Calu3 (cell line): ENCODE measurements at places on chromosomes 6 and 20. TPM values are rescaled to one million over a fixed set of nuclear protein-coding genes. Genes with fewer than 3 reads are reported as not detected.

- H3K27ac ChIP-seq: no peak overlapping the region
- no peaks in the 10 kb centered on the region for H3K27me3 ChIP-seq
- DNase-seq: no peak
- H3K36me3 ChIP-seq: peaks cover 9% of the 10 kb centered on the region
Observed at GRCh38 chr6:136987526-136987925, 57.2 kb downstream of the IL20RA start.

DNA sequence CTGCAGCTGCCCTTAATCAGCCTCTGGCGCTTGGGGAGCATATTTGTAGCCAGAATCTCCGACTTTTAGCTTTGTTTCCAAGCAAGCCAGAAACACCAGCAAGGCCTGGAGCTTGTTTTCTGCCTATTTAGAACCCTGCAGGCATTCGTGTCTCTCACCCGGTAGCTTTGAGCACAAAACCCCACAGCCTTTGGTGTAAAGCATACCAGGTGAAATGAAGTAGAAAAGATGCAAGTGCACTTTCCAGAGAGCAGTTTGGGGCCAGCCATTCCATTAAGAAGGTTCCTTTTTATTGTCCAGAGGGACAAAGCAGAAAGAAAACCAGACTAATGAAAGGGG is 736 bp downstream of the FAM217B start:
- H3K27ac ChIP-seq: peak overlapping the region; percentile 95
- DNase-seq: no peak
- H3K27me3 ChIP-seq: no peaks in the 10 kb centered on the region

- no peaks in the 10 kb centered on the region for H3K36me3 ChIP-seq
- peaks cover 16% of the 10 kb centered on the region for H3K4me1 ChIP-seq
- H3K4me3 ChIP-seq: no peak overlapping the region
- no peak for DNase-seq
Observed at GRCh38 chr20:10357974-10358373, 76.0 kb downstream of the MKKS start.

DNA sequence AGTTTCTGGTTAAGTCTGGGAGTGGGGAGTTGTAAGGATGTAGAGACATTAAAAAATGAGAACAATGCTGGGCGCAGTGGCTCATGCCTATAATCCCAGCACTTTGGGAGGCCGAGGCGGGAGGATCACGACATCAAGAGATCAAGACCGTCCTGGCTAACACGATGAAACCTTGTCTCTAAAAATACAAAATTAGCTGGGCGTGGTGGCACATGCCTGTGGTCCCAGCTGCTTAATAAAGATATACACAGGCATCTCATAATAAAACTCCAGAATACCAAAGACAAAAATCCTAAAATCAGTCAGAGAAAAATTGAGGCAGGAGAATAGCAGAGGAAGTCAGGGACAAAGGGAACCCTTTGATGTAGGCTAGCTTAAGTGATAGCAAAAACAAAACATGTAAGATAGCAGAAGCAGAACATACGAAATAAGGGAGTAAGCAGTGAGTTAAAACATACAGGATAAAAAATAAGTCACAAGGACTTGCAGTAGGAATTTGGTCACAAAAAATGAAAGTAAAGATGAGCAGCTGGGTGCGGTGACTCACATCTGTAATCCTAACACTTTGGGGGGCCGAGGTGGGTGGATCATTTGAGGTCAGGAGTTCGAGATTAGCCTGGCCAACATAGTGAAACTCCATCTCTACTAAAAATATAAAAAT is 23.6 kb downstream of the DDX43 start:
- no peaks in the 10 kb centered on the region for H3K4me1 ChIP-seq
- no peak for DNase-seq
- no peaks in the 10 kb centered on the region for H3K27me3 ChIP-seq

- H3K4me1 ChIP-seq: no peaks in the 10 kb centered on the region
- H3K27ac ChIP-seq: no peak overlapping the region
- H3K4me3 ChIP-seq: no peak overlapping the region
- DNase-seq: no peak
- H3K27me3 ChIP-seq: peaks cover 34% of the 10 kb centered on the region
Observed at GRCh38 chr6:39082310-39082709, 32.7 kb downstream of the SAYSD1 start.

GRCh38 chr6:132418235-132418965 is 17.1 kb upstream of the MOXD1 start:
- no peaks in the 10 kb centered on the region for H3K27me3 ChIP-seq
- H3K36me3 ChIP-seq: no peaks in the 10 kb centered on the region
- no peak overlapping the region for H3K4me3 ChIP-seq
- no peak for DNase-seq
- H3K4me1 ChIP-seq: peaks cover 12% of the 10 kb centered on the region
- H3K27ac ChIP-seq: no peak overlapping the region

GRCh38 chr20:34834459-34834893 is 9.0 kb upstream of the NCOA6 start:
- peak overlapping the region; percentile 47 for H3K4me3 ChIP-seq
- no peak overlapping the region for H3K27ac ChIP-seq
- no peak for DNase-seq
- H3K27me3 ChIP-seq: peaks cover 44% of the 10 kb centered on the region
- no peaks in the 10 kb centered on the region for H3K36me3 ChIP-seq
- H3K4me1 ChIP-seq: no peaks in the 10 kb centered on the region

DNA sequence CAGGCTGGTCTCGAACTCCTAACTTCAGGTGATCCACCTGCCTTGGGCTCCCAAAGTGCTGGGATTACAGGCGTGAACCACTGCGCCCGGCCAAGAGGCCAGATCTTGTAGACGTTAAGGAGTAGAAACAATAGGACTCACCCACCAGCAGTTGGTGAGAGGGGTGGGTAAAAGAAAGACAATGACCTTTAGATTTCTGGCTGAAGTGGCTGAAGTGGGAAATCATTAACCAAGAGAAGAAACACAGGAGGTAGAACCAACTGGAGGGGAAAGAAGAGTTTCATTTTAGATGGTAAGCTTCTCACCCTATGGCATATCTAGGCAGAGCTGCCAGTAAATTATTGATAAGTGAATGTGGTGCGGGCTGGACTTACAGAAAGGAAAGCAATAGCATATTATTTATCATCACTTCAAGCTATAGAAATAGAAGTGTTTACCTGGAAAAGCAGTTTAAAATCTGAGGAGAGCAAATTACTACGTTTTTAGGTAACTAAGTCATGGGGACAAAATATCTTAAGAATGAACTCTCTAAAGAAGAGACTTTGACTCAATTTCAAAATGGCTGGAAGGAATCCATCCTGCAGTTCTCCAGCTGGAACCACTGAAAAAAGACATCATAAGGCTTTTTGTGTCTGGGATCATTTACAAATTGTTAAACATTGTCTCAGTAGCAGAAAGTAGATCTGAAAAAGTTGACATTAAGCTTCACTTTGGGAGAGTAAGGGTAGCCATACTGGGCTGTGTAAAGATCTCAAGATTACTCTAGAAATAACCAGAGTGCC is 109.6 kb downstream of the ALDH8A1 start:
- peaks cover 19% of the 10 kb centered on the region for H3K4me1 ChIP-seq
- H3K36me3 ChIP-seq: no peaks in the 10 kb centered on the region
- no peaks in the 10 kb centered on the region for H3K27me3 ChIP-seq
- no peak overlapping the region for H3K27ac ChIP-seq
- no peak for DNase-seq
- H3K4me3 ChIP-seq: no peak overlapping the region

GRCh38 chr6:48564036-48564820 is 453.2 kb upstream of the PTCHD4 start:
- H3K27me3 ChIP-seq: no peaks in the 10 kb centered on the region
- DNase-seq: no peak
- no peak overlapping the region for H3K27ac ChIP-seq

The TSPO2 gene
- not detected in 2 replicates for total RNA-seq

The OLIG3 gene
- total RNA-seq: not detected in 2 replicates

The SASH1 gene
- total RNA-seq: 12.1 and 12.3 TPM in 2 replicates

The FKBP1C gene
- 0.35 and 0.86 TPM in 2 replicates for total RNA-seq
